ENCODE measurements at places on chromosomes 13 and 19.

GRCh38 chr13:96824140-96824539 lies 170.1 kb downstream of the OXGR1 start:
- DNase-seq, result no peak

DNA sequence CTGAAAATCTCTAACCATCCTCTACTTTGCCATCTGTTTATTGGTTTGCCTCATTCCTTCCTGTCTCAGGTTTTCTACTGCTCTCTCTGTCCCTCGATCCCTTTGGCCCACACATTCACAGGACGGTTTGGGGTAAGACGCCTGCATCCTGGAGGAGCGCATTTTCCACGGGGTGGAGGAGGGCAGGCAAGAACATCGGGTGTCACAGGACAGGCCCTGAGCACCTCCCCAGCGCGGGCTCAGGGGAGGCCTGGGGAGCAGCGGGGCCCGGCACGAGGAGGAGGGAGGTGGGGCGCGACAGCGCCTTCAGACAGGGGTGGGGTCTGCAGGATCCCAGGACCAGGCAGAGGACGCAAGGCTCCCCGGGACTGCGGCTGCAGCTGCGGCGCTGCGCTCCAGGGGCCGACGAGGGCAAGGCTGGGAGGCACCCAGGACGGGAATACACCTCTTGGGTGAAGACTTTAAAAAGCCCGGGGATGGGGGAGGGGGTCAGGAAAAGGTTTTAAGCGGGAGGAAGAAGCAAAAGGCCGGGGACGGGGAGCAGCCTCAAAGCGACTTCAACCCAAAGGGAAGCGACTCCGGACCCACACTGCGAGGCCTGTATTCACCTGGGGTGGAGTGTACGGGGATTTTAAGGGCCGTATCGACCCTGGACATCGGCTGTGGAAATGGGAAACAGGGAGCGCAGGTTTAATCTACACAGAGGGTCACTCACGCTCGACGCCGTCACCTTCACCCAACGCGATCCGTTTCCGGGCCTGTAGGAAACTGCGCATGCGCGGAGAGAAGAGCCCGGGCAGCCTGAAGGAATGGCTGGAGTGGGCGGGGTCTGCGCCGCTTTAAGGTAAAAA lies at the start of gene ZNF415:
TSS of gene ZNF415 (minus strand) at position 770 of the 851 bp plus-strand sequence. CDS start 10,234 bp downstream, outside the sequence.
- peak; percentile 75 for DNase-seq

DNA sequence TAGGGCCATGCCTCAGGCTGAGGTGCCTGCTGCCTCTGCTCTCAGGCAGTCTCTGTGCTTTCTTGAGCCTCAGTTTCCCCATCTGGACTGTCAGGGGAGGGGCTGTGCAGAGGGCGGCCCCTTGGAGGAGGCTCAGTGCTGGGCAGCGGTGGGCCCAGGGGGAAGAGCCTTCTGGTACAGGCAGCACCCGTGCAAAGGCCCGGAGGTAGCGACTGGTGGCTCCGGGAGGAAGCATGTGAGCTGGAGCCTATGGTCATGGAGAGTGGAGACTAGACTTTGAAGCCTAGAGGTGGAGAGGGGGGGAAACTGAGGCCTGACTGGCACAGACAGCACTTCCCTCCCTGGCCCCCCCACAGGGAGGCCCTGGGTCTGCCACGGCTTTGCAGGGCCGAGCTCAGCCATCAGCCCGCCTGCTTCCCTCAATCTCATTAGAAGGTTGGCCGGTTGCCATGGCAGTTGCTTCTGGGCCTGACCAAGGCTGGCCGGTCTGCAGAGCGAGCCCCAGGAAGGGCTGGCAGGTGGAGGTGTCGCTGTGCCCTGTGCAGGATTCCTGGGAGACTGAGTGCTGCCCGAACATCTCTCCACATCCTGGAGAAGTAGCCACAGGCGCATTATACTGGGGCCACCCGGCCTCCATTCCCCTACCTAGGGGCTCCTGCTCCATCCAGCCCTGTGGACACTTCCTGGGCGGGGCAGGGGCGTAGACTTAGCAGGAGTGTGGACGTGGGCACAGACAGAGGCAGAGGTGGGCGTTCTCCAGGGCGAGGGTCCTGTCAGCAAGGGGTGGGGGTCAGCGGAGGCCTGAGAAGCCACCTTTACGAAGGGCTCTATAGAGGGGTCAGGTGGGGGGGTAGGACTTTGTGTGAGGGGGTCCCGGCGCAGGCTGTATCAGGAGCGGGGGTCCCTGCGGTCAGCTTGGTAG lies 53.2 kb downstream of the CRTC1 start:
- DNase-seq, result no peak

GRCh38 chr13:93378184-93378583 lies 151.6 kb downstream of the GPC6 start:
- no peak for DNase-seq

DNA sequence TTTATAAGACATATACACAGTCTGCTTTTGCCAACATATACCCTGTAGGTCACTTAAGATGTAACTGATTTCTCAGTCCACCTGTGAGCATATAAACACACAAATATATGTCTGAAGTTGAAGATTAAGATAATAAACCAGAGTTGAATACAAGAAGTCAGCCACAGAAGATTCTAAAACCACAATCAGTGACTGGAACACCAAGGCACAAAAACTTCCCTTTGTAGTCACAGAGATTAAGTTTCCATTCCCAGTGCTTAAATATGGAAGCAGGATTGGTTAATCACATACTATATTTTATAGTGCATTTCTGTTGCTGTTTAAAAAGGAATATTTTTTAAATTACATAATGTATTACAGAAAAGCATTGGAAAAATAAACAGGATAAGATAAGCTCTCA lies 39.9 kb downstream of the MTMR6 start:
- DNase-seq, result no peak

GRCh38 chr19:46637224-46637623 lies 1.2 kb upstream of the GNG8 start:
- peak; percentile 41 for DNase-seq

DNA sequence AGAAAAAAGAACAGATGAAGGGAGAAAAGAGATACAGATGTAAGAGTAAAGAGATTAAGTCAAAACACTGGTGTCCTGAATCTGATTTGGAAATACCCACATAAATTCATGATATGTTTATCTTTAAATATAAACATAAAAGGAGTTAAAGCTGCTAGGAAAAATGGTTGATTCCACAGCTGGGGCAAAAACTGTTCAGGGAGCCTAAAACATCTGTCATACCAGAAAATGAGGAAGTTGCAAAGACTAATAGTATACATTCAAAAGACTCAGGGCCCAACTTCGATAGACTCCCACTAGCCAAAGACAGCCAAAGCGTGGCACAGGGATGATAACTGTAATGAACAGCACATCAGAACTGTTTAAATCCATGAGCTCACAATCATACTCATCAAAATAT lies 62.0 kb downstream of the ABCC4 start:
- no peak for DNase-seq

DNA sequence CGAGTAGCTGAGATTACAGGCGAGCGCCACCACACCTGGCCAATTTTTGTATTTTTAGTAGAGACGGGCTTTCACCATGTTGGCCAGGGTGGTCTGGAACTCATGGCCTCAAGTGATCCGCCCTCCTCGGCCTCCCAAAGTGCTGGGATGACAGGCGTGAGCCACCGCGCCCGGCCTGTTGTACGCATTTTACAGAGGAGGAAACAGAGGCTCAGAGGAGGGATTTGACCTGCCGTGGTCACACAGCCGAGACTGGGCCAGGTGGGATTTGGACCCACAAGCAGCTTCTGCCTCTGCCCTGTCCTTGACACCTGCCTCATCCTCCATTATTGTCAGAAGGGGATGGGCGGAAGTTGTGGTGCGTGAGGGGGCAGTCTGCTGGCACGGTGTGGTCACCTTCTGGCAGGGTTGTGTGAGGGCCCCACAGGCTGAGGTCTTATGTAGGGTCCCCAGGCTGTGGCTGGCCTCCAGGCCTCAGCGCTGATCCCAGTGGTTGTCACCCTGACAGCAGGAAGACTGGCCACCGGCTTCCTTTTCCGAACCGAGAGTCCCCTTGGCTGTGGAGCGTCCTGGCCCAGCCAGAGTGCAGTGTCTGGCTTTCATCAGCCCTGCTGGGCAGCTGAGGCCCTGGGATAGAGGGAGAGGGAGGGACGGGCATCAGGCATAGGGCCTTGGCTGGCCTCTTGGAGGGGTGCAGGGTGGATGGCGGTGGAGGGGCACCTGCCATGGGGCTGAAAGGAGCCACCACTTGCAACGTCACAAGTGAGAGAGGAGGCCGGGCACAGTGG lies 20.3 kb downstream of the NFIC start:
- no peak for DNase-seq

GRCh38 chr13:94329277-94329676 lies 150.2 kb downstream of the DCT start:
- DNase-seq, result no peak

GRCh38 chr19:53365899-53366493 lies 491 bp downstream of the ZNF525 start:
- no peak for DNase-seq

- DNase-seq, result no peak
Observed at GRCh38 chr19:16338470-16339360, 14.1 kb downstream of the KLF2 start.

GRCh38 chr13:110687736-110688135 lies 18.2 kb downstream of the CARS2 start:
- no peak for DNase-seq

- no peak for DNase-seq
Observed at GRCh38 chr19:32373585-32374295, 28.3 kb downstream of the ZNF507 start.

DNA sequence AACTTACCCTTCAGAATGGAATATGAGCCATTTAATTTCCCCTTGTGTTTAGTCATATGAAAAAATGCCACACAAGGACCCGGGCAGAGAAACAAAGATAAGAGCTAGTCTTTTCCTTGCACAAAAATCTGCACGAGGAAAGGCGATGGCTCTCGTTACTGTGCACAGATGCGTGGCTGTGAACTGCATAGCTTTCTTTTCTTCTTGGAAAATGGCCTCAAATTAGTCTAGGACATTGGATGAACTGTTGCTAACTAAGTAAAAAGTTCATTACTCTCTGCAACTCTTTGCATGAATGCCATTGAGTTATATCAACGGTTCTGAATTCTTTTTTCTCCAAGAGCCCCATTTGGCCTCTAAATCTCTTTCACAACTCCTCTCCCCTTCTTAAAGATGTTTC lies 125.2 kb downstream of the COG6 start:
- no peak for DNase-seq

DNA sequence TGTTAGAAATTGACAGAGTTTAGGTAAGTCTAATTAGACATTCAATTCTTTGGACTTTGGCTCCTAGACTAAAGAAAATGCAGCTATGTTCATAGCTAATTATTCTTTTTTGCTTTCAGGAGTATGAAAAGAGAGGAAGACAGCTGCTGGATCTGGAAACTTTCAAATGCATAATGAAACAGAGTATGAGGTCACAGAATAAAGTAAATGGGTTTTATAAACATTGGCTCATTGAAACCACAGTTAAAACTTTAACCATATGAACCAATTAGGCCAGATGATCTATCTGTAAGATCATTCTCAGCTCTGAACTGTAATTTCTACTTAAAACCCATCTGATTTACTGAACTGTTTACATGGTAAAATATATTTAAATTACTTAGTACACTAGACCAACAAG lies 82.7 kb downstream of the TEX26 start:
- DNase-seq, result no peak

GRCh38 chr19:28425046-28425931 lies 787.7 kb downstream of the UQCRFS1 start:
- no peak for DNase-seq

GRCh38 chr19:53576941-53577653 lies 39.2 kb downstream of the ZNF331 start:
- no peak for DNase-seq

- no peak for DNase-seq
Observed at GRCh38 chr19:47729468-47729798, 15.9 kb upstream of the NOP53 start.

DNA sequence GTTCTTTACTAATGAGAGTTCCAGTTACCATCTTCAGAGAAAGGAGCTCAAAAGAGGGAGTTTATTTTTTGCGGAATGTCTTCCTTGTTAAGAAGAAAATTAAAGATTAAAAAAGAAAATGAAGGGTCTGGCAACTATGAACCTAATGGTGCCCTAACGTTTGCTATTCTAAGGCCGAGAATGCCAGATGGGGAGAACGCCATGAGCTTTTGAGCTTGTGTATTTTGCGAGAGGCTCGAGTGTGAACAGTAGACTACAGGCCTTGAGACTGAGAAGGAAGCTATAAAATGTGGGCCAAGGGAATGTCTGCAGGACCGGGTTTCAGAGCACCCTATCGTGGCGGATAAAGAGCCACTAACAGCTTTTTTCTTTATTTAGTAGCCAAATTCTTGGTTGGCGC lies 6.7 kb downstream of the FGF14 start:
- no peak for DNase-seq

DNA sequence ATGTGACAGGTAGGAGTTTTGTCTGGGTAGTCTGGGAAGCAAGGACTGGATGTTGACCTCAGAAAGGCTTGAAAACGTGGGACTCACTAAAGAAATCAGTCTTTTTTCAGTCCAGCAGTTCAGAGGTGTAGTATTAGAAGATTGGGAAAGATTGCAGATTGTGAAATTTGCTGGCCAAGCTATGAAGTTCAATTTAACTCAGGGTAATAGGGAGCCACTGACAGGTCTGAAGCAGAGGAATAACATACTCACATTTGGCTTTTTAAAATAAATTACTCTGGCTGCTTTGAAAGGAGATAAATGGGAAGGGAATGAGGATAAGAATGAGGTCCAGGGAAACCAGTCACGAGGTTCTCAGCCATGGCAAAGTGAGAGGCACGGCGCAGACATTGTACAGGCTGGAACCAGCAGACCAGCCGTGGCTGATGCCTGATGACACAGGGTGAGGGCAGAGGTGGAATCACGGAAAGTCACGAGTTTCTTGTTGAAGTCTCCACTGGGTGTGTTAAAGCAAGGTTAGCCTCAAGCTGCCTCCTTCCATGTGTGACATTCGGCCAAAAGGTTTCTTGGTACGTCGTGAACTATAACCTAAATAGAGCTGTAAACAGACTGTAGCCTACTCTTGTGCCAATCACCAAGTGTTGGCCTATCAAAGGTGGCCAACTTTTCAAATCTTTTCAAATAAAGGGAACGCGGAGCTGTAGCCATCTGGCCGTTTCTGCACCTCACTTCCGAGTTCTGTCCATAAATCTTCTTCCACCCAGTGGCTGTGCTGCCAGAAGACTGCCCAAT lies 377.6 kb downstream of the IRS2 start:
- DNase-seq, result no peak
